ENCODE measurements at places on chromosomes 4 and X. TPM values are rescaled to one million over a fixed set of nuclear protein-coding genes. Genes with fewer than 3 reads are reported as not detected.
A peak's percentile ranks its signal among the peaks of the same experiment; 100 is the strongest.

GRCh38 chr4:174214101-174214878 lies 69.2 kb downstream of the FBXO8 start:
- DNase-seq: no peak

GRCh38 chr4:140790765-140791164 lies 34.6 kb upstream of the TBC1D9 start:
- peak; percentile 59 for DNase-seq

DNA sequence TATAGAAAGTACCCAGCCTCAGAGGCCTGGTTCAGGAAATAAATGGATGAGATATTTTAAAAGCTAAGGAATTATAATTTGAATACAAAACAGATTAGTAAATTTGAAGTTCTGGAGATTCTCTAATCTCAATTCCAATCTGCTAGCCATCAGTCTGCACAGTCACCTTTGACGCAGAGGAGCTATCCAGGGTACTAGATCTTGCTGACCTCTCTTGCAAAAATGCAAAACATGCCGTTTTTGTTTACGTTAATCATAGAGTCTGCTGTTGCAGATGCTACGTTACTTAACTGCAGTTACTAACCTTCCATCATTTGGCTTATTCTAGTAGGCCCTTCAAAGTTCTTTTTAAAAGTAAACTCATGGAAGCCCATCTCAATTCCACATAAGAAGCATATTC lies 10.4 kb downstream of the CCSER1 start:
- no peak for DNase-seq

- DNase-seq: no peak
These were observed 19.1 kb downstream of the HPGD start for GRCh38 chr4:174503079-174503715.

DNA sequence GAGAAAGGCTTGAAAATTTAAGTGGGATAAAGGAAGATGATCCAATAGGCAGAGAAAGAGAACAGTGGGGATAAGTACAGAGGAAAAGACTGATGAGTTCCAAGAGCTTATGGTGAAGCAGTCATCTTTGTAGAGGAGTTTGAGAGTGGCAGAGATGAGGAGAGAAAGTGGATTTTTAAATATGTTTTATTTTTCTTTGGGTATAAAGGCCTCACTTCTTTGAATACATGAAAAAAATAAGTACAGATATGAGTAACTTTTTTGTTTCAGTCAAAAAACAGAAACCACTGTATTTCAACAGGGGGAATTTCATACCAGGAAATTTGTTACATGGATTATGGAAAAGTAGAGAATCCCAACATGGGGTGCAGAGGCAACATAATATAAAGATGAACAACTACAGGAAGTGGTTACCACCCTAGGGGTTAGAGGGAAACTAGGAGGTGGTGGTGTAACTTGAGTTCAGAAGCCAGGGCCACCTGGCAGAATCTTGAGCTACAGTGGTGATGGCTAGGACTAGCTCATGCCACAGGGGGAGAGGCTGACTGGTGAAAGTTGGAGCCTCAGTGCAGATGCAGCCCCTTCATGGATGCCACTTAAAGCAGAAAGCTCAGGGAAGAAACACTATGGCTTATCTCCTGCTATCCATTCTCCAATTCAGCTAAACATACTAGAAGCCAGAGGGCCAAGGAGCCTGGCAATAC lies 3.4 kb upstream of the CYBB start:
- DNase-seq: no peak

INTU gene
- 36.6 TPM for total RNA-seq

NUDT10 gene
- total RNA-seq: 4.1 TPM

- no peak for DNase-seq
These were observed 562.7 kb downstream of the RPA4 start for GRCh38 chrX:97446298-97446882.

GRCh38 chr4:141066690-141067089 lies 66.6 kb downstream of the RNF150 start:
- DNase-seq: no peak
